Testis (tissue), 5 donors: ENCODE measurements at places on chromosomes 11 and 22. TPM values are rescaled to one million over a fixed set of nuclear protein-coding genes. Genes with fewer than 3 reads are reported as not detected.

Gene FAM180B
- 1.1 TPM for polyA plus RNA-seq

Gene APOA5
- polyA plus RNA-seq, result not detected

Gene AP1B1
- 71.8 TPM for polyA plus RNA-seq

Gene HOATZ
- polyA plus RNA-seq, result 50.1 TPM

Gene NLRP6
- 0.26 TPM for polyA plus RNA-seq

Gene OTOG
- 4.2 TPM for polyA plus RNA-seq

- DNase-seq, result no peak
- H3K27ac ChIP-seq, result no peak overlapping the region
- H3K4me1 ChIP-seq, result peaks cover 3% of the 10 kb centered on the region
Measured at GRCh38 chr11:74684661-74685060, 46.6 kb downstream of the CHRDL2 start.

- H3K4me1 ChIP-seq, result no peaks in the 10 kb centered on the region
- no peak for DNase-seq
- H3K4me3 ChIP-seq, result no peak overlapping the region
- H3K27me3 ChIP-seq, result no peaks in the 10 kb centered on the region
Measured at GRCh38 chr22:34917239-34917638, 148.7 kb upstream of the ISX start.

DNA sequence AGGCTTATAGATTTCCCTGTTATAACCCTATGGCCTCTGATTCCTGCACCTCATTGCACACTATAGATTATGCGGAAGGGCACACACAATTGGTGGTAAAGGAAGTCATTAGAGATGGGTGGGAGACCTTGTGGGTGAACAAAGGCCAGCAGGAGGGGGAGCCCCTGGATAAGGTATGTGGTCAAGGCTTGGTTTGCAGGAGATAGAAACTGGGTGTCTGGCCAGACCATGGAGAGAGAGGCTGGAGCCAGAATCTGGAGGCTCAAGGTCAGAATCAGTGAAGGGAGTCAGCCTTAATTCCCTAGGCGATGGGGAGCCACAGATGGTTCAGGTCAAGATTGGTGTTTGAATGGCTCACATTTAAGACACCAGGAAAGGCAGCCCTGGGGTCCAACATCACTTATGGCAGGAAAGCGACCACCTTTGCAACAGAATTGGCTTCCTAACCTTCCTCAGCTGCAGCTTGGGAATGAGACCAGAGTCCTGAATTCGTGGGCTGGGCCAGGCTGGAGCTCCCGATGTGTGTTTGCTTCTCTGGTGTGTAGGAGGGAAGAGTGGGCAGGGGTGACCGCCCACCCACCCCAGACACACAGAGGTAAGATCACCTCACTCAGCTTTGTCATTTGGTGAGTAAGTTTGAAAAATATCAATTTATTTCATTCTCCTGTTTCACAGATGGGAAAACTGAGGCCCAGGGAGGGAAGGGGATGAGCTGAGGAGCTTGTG, 22.7 kb upstream of the SCUBE1 start:
- no peak overlapping the region for H3K4me3 ChIP-seq
- H3K27ac ChIP-seq, result no peak overlapping the region
- no peaks in the 10 kb centered on the region for H3K27me3 ChIP-seq

- peak; percentile 55 for DNase-seq
- H3K36me3 ChIP-seq, result no peaks in the 10 kb centered on the region
- H3K4me3 ChIP-seq, result no peak overlapping the region
- no peak overlapping the region for H3K27ac ChIP-seq
- no peaks in the 10 kb centered on the region for H3K4me1 ChIP-seq
Measured at GRCh38 chr11:13114566-13115379, 105.7 kb downstream of the RASSF10 start.

- H3K4me3 ChIP-seq, result no peak overlapping the region
- no peaks in the 10 kb centered on the region for H3K36me3 ChIP-seq
- H3K4me1 ChIP-seq, result no peaks in the 10 kb centered on the region
- no peaks in the 10 kb centered on the region for H3K27me3 ChIP-seq
Measured at GRCh38 chr11:13384908-13385640, 77.9 kb downstream of the BTBD10 start.

DNA sequence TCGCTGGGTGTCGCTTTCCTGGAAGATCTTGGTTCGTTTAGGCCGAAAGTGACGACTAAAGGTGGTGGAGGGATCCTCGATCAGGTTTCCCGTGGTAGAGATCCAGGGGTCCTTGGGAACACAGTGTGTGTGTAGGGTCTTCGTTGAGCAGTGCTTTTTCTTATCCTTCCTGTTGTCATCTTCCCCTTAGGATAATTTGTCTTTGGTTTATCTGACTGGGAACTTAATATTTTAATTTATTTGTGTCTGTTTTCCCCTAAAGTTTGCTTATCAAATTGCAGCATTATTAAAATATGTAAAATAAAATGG, 403 bp downstream of the RBM7 start:
- no peaks in the 10 kb centered on the region for H3K36me3 ChIP-seq
- peak overlapping the region; percentile 85 for H3K4me3 ChIP-seq
- H3K27ac ChIP-seq, result peak overlapping the region; percentile 99

DNA sequence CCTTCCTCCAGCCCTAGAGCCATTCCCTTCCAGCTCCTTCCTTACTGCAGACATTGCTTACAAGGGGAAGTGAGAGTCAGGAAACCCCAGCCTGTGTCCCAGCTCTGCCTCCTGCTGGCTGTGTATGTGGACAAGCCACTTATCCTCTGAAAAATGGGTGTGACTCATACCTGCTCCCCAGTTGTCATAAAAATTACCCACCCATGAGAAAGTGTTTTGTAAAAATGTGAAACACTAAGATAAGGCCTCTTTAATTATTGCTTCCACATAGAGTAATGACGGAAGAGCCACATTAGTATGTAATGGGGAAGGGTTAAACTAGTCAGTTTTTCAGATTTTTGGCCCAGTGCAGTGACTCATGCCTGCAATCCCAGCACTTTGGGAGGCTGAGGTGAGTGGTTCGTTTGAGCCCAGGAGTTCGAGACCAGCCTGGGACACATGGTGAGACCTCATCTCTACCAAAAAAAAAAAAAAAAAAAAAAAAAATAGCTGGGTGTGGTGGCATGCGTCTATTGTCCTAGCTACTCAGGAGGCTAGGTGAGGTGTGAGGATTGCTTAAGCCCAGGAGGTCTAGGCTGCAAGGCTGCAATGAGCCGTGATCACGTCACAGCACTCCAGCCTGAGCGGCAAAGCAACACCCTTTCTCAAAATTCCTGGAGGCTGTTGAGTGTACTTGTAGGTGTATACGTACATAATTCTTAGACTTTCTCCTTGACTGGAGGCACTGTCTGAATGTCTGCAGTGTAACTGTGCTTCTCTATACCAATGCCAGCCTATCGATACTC, 84.9 kb downstream of the CTTN start:
- DNase-seq, result no peak
- H3K27me3 ChIP-seq, result no peaks in the 10 kb centered on the region
- H3K4me3 ChIP-seq, result no peak overlapping the region
- no peaks in the 10 kb centered on the region for H3K36me3 ChIP-seq
- no peaks in the 10 kb centered on the region for H3K4me1 ChIP-seq

DNA sequence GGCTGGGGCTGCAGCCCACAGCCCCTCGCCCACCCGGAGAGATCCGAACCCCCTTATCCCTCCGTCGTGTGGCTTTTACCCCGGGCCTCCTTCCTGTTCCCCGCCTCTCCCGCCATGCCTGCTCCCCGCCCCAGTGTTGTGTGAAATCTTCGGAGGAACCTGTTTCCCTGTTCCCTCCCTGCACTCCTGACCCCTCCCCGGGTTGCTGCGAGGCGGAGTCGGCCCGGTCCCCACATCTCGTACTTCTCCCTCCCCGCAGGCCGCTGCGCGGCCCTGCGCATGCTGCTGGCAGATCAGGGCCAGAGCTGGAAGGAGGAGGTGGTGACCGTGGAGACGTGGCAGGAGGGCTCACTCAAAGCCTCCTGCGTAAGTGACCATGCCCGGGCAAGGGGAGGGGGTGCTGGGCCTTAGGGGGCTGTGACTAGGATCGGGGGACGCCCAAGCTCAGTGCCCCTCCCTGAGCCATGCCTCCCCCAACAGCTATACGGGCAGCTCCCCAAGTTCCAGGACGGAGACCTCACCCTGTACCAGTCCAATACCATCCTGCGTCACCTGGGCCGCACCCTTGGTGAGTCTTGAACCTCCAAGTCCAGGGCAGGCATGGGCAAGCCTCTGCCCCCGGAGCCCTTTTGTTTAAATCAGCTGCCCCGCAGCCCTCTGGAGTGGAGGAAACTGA, 731 bp downstream of the GSTP1 start:
- H3K27me3 ChIP-seq, result no peaks in the 10 kb centered on the region
- DNase-seq, result peak; percentile 65
- peak overlapping the region; percentile 64 for H3K4me3 ChIP-seq
- peak overlapping the region; percentile 94 for H3K27ac ChIP-seq
- H3K4me1 ChIP-seq, result peaks cover 5% of the 10 kb centered on the region
- no peaks in the 10 kb centered on the region for H3K36me3 ChIP-seq

DNA sequence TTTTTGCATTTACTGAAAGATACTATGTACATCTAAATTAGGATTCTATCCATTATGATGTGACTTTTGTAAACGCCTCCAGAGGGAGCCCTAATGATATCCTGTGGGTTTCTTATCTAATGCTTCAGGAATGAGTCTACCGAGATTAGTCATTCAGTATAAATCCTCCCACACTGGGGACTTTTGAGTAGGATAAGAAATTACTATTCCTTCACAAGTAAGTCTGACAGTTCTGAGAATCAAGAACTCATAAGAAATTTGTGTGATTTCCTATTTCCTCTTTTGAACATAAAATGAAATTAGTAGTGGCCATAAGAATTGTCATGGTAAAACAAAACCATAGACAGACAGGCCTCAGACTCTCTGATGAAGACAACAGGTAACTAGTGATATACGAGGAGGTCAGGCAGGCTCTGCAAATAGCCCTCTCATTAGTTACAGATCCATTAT, 10.0 kb upstream of the OR5M1 start:
- H3K27ac ChIP-seq, result no peak overlapping the region
- no peak overlapping the region for H3K4me3 ChIP-seq
- no peaks in the 10 kb centered on the region for H3K4me1 ChIP-seq

GRCh38 chr22:30825711-30826505, 131.2 kb downstream of the OSBP2 start:
- H3K4me1 ChIP-seq, result peaks cover 6% of the 10 kb centered on the region
- H3K27ac ChIP-seq, result no peak overlapping the region
- H3K4me3 ChIP-seq, result no peak overlapping the region
- no peaks in the 10 kb centered on the region for H3K36me3 ChIP-seq
- DNase-seq, result no peak
- no peaks in the 10 kb centered on the region for H3K27me3 ChIP-seq

GRCh38 chr22:32823024-32823730, 21.7 kb downstream of the TIMP3 start:
- no peak overlapping the region for H3K4me3 ChIP-seq
- peak; percentile 57 for DNase-seq
- no peaks in the 10 kb centered on the region for H3K27me3 ChIP-seq
- H3K4me1 ChIP-seq, result peaks cover 10% of the 10 kb centered on the region
- no peaks in the 10 kb centered on the region for H3K36me3 ChIP-seq
- no peak overlapping the region for H3K27ac ChIP-seq

GRCh38 chr22:43300891-43301676, 42.1 kb downstream of the SCUBE1 start:
- H3K4me3 ChIP-seq, result no peak overlapping the region
- peak overlapping the region; percentile 32 for H3K27ac ChIP-seq
- H3K4me1 ChIP-seq, result peaks cover 57% of the 10 kb centered on the region
- no peaks in the 10 kb centered on the region for H3K36me3 ChIP-seq
- no peaks in the 10 kb centered on the region for H3K27me3 ChIP-seq

DNA sequence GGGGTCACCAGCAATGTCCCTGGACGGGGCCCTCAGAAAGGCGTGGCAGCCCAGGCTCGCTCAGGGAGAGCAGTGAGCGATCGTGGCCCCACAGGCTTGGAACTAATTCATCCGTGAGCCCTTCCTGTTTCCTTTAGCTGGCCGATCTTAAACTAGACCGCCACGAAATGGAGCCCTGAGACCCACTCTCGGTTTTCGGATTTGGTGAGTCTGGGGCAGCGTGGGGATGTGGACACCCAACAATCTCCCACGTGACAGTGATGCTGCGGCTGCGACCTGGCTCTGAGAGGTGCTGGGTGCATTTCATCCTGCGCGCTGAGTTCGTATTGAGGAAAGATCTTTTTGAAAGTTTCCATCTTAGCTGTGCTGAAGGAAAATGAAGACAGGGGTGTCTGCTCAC, 501.3 kb upstream of the B3GAT1 start:
- H3K4me3 ChIP-seq, result no peak overlapping the region
- no peak overlapping the region for H3K27ac ChIP-seq
- H3K36me3 ChIP-seq, result no peaks in the 10 kb centered on the region
- H3K27me3 ChIP-seq, result no peaks in the 10 kb centered on the region
- DNase-seq, result no peak
- H3K4me1 ChIP-seq, result no peaks in the 10 kb centered on the region

GRCh38 chr22:47204002-47204979, 441.8 kb downstream of the TBC1D22A start:
- no peaks in the 10 kb centered on the region for H3K36me3 ChIP-seq
- peaks cover 15% of the 10 kb centered on the region for H3K4me1 ChIP-seq
- no peak overlapping the region for H3K27ac ChIP-seq
- H3K27me3 ChIP-seq, result no peaks in the 10 kb centered on the region

DNA sequence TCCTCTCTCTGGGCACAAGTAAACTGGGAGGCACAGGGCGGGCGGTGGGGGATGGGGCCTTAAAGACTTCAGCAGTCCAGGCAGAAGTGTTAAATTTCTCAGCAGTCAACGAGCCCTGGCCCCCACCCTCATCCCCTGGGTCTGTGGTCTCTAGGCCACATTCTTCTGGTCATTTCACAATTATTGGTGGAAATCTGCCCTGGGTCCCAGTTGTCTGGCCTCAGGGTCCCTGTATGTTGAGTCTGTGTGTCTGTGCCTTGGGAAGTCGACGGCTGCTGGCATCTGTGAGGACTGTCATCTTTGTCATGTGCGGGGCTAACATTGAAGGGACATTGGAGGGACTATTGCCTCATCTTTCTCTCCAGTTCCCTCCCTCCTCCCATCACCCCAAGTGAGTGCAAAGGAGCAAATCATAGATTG, 1.7 kb downstream of the TSPAN18 start:
- no peak overlapping the region for H3K4me3 ChIP-seq
- H3K4me1 ChIP-seq, result peaks cover 15% of the 10 kb centered on the region
- no peak for DNase-seq
- no peaks in the 10 kb centered on the region for H3K27me3 ChIP-seq

- H3K4me3 ChIP-seq, result no peak overlapping the region
- no peak for DNase-seq
- no peak overlapping the region for H3K27ac ChIP-seq
- no peaks in the 10 kb centered on the region for H3K4me1 ChIP-seq
- no peaks in the 10 kb centered on the region for H3K27me3 ChIP-seq
- H3K36me3 ChIP-seq, result no peaks in the 10 kb centered on the region
Measured at GRCh38 chr11:34251589-34251980, 106.2 kb downstream of the ABTB2 start.
